Activated CD4-positive, alpha-beta T cell treated with anti-CD3 and anti-CD28 coated beads for 4 hours (primary cell): ENCODE measurements at places on chromosomes 11 and 22.

DNA sequence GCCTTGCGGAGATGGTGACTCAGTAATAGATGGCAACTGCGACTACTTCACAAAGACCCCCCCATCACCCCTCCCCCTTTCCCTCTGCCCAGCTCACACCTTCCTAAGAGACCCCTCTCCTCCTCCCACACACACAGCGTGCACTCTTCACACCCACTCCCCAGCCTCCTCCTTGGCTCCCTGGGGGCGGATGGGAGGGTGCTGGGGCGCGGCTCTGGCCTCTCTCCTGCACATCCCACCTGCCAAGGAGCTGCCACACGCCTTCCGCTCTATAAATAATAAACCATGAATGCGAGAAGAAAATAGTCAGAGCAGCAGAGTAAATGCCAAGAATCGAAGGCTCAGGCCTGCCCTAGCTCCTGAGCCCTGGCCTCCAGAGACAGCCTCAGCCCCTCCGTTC lies 4.5 kb downstream of the P2RX3 start:
- DNase-seq = no peak

DNA sequence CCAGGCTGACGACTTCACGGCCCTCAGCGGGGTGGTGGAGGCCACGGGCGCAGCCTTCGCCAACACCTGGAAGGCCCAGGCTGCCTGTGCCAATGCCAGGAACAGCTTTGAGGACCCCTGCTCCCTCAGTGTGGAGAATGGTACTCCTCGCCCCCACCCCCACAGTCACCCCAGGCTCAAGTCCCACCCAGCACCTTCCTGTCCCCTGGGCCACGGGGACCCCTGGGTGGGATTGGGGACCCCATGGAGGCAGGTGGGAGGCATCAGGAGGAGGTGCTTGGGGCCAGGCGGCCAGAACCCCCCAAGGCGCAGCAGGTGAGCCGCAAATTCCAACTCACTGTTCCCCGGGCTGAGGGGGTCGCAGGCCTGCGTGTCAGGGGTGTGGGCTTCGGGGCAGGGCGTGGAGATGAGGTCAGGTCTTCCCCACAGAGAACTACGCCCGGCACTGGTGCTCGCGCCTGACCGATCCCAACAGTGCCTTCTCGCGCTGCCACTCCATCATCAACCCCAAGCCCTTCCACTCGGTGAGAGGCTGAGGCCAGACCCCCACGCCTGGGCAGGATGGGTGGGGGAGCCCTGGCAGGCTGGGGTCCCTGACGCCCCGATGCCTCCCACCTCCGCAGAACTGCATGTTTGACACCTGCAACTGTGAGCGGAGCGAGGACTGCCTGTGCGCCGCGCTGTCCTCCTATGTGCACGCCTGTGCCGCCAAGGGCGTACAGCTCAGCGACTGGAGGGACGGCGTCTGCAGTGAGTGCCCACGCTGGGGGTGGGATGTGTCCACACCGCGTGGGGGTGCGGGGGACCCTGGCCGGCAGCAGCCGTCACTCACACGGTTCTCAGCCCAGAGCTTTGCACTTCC lies 9.4 kb downstream of the MUC5B start:
- DNase-seq = no peak

DNA sequence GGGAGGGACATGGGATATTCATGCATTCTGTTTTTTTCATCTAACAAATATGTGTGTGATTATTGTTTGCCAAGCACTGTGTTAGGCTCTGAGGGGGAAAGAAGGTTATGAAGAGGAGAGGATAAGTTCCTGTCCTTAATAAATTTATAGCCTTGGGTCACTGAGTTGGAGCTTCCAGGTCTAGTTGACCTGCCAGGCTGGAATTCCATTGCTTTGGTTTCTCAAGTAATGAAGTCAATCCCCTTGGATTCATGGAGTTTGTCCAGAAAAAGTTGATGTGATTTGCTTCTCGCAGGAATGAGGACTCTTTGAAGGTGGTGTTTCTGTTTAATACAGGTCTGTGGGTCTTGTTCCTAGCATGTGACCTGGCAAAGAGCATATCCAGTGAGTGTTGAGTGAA lies 156.2 kb downstream of the ADAMTS15 start:
- DNase-seq = no peak

GRCh38 chr11:21630934-21631478 lies 561.9 kb upstream of the ANO5 start:
- no peak for DNase-seq

- no peak for DNase-seq
Measured at GRCh38 chr11:26323837-26324236, 8.1 kb upstream of the ANO3 start.

DNA sequence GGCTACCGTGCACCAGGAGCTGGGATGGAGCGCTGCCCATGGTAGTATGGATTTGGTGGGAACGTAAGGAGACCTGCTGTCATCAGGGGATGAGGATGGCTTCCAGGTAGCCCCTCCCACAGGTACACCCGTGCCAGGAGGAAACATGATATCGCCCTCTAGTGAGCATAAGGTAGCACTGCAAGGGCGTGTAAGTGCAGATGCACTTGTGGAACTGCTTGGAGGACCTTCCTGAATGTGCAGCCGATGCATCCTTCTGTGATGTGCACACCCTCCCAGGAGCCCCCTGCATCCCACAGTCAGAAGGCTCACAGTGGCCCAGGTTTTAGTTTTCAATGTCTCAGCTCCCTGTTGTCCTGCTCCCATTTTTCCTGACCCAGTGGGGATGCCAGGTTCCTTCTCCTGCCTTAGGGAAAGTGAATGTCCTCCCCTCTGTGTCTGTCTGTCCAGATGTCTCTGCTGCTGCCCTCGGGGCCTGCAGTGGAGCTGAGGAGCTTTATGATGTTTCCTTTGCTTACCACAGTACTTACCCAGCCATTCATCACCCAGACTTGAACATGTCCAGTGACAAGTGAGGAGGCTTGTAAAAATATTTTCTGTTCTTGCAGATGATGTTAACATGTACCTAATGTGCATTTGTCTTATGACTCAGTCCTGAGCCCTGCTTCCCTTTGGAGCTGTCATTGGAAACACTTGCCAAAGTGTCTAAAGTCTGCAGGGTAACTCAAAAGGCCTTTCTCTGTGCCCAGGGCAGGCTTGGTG lies 49.2 kb downstream of the DBX1 start:
- peak; percentile 39 for DNase-seq

DNA sequence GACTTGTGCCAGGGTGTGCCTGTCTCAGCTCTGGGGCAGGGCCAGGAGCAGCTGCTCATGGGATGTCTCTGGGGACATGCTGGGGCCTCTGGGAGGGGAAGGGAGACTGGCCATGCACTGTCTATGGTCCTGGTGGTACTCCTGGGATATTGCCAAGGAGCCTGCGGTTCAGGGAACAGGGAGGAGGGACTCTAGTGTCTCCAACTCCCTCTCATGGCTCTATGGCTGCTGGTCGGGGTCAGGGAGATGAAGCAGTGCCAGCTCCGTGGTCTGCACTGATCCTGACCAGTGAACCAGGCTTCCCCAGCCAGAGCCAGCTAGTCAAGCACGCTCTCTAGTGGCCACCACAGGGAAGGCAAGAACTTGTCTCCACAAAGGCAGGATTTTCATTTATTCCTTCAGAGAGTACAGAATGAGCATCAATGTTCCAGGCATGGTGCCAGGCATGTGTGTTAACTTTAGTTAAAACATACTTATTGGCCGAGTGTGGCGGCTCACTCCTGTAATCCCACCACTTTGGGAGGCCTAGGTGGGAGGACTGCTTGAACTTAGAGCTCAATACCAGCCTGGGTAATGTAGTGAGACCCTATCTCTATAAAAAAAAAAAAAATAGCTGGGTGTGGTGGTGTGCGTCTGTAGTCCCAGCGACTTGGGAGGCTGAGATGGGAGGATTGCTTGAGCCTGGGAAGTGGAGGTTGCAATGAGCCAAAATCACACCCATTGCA lies 2.5 kb upstream of the BEST1 start:
- peak; percentile 56 for DNase-seq

DNA sequence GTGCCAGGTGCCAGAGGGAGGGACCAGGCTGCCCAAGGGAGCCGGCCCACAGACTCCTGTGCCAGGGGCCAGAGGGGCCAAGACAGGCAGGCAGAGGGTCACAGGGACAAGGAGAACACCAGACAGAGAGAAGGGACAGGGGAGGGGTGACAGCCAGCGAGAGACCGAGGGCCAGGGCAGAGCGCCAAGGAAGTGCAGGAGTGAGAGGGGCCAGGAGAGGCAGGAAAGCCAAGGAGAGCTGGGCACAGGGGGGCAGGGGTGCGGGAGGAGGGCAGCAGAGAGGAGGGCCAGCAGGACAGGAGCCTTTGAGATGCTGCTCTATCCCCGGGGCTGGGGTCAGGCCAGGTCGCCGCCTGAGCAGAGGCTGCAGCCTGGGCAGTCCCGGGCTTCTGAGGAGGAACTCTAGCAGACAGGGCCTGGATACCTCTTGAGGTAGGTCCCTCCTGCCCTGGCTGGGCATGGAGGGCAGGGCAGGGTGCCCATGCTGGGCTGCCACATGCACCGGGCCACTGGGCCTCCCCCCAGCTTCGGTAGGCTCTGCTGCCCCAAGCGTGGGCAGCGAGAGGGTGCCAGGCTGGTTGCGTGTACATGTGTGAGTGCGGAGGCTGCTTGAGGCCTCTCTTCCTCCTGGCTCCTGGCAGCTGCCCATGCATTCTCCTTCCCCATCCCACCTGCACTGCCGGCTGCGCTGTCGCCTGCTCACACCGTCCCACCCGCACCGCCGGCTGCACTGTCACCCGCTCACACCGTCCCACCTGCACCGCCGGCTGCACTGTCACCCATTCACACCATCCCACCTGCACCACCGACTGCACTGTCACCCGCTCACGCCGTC lies 12.2 kb downstream of the LSP1 start:
- DNase-seq = no peak
